NCI-H1417 treated with DMSO at 0.1 percent for 48 hours (cell line): ENCODE measurements at places on chromosomes 13 and 19.

DNA sequence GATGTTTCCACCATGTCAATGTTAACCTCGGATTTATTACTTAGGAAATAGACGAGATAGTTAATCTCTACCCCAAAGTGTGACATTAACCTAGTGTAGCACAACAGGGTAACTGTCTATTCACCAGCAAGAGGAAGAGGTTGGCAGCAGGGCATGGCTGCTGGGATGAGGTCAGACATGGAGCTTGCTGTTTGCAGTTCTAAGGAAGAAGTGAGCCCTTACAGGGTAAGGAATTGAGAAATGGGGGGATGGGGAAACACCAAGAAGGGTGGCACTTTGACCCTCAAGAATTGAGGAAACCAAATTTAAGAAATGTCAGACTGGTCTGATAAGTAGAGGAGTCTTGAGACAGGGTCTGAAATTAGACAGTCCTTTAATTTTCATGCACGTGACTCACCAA, 62.4 kb downstream of the MBD3L2B start:
- DNase-seq: no peak

GRCh38 chr19:46186101-46186716, 38.2 kb downstream of the IGFL2 start:
- no peak for DNase-seq

GRCh38 chr19:31976775-31977536, 368.5 kb upstream of the ZNF507 start:
- DNase-seq: no peak

GRCh38 chr13:78602561-78603239, 652 bp downstream of the POU4F1 start:
- no peak for DNase-seq

- DNase-seq: no peak
These were observed 637.8 kb upstream of the KLF12 start for GRCh38 chr13:74771964-74772363.

DNA sequence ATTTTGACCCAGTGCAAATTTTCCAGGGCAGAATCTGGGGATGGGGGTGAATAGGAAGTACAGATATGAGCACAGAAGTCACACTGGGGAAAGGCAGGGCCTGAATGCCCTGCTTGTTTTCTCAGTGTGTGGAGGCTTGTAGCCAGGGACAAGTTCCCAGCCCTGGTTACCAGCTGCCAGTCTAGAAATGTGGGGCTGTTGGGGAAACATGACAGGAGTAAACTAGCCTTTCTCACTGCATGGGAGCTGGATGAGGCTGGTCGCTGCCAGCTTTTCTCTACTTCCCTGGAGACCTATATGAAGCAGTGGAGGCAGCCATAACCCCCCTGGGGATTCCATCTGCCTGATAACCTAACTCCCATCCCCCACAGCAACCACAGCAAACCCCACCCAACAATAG, 2267.7 kb downstream of the PCDH9 start:
- DNase-seq: no peak

GRCh38 chr13:27921421-27921960, 1.7 kb downstream of the PDX1 start:
- no peak for DNase-seq

DNA sequence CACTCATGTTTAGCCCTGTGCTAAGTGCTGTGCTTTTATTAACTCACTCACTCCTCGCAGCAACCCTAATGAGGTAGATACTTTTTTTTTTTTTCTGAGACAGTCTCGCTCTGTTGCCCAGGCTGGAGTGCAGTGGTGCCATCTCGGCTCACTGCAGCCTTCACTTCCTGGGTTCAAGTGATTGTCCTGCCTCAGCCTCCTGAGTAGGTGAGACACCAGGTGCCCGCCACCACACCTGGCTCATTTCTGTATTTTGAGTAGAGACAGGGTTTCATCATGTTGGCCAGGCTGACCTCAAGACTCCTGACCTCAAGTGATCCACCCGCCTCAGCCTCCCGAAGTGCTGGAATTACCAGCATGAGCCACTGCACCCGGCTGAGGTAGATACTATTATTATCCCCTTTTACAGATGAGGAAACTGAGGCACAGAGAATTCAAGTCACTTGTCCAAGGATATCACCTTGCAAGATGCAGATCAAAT, 2.5 kb downstream of the ITPKC start:
- no peak for DNase-seq

- DNase-seq: no peak
These were observed 33.0 kb downstream of the CRYL1 start for GRCh38 chr13:20492641-20493040.

DNA sequence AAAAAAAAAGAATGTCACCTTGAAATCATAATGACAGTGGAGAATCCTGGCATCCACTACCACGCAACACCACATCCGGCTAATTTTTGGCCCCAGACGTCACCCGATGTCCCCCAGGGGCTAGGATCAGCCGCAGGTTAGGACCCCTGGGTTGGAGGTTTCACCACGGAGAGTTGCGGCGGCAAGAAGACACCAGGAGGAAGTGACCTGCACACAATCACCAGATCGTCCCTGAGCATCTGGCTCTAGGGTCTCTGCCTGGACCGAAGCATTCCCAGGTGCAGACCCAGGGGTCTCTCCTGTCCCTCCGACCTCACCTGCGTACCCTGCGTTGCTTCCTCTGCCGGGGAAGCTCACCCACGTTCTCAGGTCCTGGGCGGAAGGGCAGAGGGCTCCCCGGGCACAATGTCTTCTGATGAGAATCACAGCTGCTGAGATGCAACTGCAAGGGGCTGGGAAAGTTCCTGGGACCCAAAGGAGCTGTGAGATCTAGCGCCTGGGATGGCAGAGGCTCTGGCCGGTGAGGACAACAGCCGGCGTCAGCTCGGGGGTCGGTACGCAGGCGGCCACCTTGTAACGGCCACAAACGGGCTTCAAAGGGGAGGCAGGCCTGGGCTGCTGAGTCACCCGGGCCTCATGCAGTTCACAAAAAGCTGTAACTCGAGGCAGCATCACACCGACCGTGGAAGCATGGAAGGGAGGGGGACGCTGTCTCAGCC, 111.2 kb downstream of the GADD45B start:
- no peak for DNase-seq

DNA sequence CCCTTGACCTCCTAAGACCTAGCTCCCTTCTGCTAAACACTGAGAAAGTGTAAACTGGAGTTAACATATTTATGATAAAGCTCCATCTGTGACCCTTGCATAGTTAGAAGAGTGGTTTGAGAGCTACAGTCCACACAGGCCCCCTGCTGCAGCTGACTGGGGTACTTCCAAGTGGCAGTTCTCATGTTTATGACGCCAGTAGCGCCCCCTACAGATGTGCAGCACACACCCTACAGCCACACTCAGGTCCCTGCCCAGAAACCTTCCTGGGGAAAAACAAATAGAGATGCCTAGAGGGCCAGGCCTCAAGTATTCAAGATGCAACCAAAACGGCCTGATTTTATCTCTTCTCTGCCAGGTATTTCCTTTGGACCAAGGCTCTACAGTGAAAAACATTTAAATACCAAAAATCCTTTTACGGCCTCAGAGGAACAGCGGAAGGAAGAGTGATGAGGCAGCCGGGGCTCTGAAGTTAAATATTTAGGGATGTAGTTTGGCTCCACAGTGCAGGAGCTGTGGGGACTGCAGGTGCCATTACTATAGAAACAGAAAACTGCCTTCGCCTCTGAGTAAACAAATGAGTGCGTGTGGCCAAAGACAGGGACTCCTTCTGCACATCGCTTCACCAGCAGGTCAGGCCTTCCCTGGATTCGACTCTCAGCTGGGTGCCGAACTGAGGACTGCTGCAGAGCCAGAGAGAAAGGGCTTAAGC, 553.1 kb downstream of the EFNB2 start:
- DNase-seq: no peak

DNA sequence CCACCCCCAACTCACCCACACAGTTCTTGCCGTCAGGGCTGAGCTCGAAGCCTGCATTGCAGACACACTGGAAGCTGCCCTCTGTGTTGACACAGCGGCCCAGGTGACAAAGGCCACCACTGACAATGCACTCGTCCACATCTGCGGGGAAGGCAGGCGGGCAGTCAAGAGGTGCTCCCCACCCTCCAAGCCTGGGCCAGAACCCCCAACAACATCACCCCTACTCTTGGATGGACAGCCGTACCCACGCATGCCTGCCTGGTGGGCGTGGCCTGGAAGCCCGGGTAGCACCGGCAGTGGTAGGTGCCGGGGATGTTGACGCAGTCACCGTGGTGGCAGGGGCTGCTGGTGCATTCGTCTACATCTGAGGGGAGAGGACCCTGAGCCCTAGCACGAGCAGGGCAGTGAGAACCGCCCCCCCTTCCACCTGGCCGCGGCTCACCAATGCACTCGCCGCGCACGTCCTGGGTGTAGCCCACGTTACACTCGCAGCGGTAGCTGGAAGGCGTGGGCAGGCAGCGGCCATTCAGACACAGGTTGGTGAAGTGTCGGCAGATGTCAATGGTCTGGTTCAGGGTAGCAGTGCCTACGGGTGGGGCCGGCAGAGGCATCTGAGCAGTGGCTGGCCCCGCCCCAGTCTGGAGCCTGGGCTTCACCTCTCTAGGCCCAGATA, 13.3 kb downstream of the FBN3 start:
- no peak for DNase-seq

DNA sequence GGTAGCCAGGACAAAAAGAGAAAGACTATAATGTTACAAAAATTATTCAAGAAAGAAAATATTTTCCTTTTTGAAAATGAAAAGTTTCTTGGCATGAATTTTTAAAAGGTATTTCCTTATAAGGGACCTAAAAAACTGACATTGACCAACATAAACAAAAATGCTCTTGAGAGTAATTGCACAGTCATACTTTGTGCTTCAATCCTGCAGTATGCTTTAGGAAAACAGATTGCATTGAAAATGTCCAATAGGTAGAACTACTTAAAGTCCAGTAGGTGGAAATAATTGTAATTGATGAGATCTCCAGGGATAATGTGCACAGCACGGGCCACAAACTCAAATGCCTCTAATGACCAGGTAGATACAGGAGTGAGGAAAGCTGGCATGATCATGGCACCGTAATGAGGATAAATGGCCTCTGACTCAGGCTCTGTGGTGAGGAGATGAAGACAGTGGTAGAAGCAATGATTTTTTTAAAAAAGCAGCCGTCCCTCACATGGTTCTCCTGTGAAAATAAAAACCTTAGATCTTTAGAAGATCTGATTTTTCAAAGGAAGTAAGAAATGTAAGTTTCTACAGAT, 278.0 kb downstream of the ITGBL1 start:
- peak; percentile 94 for DNase-seq

DNA sequence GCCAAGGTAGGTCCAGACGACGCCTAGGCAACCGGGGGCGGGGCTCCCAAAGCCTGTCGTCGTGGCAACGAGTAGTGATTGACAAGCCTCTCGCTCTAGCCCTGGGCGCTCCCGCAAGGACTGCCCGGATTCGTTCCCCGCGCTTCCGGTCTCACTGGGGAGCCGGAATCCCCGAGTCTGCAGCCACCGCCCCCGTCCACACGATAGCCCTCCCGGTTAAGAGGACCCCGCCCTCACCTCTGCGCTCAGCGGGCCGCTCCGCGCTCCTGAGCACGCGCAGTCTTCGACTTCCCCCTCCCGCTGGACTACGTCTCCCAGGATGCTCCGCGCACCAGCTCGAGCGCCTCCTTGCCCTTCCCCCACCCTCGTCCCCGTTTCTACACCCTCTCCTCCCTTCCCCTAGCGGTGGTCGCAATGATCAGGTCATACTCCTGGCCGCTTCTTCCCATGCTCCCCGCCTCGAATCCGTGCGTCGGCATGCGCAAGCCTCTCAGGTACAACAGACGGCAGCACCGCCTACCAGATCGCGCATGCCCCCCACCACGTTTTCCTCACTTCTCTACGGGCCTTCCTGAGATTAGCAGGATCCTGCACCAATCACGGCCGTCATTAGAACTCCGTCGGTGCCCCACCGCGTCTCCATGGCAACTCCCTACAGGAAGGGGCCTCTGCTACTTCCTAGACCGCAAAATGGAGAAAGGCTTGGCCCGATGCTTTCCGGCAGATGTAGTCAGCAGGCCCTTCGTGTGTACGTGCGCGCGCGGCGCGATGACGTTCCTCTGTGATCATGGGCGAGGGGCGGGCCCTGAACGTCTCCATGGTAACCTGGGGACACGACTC, at the start of gene MZF1:
TSS of gene MZF1 (minus strand) at position 518 of the 840 bp plus-strand sequence. CDS start 1,946 bp downstream, outside the sequence.
- DNase-seq: no peak

- no peak for DNase-seq
These were observed 1145.1 kb downstream of the UQCRFS1 start for GRCh38 chr19:28067882-28068281.

DNA sequence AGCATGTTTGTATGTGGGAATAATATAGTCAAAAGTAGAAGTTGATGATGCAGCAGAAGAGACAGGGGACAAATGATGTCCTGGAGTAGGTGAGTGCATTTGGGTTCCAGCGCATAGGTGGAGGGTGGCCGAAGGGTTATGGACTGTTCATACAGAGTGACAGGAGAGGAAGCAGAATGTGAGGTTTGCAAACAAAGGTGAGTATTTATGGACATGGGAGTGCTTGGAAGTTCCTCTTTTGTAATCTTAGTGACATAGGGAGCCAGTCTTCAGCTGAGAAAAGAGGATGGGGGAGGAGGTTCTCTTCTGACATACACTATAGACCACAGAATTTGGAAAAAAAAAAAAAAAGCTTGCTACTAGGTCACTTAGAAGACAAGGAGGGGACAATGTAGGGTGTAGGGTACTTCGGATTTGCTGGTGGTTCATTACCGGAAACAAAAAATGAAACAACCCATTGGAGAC, 331.6 kb downstream of the DLEU7 start:
- DNase-seq: no peak

GRCh38 chr19:51025809-51026553, 435 bp downstream of the KLK11 start:
- DNase-seq: no peak

- no peak for DNase-seq
These were observed 28.6 kb upstream of the VSTM2B start for GRCh38 chr19:29497241-29497640.

- no peak for DNase-seq
These were observed 44.5 kb downstream of the SCEL start for GRCh38 chr13:77579959-77580358.

GRCh38 chr13:42981317-42981716, 10.7 kb downstream of the EPSTI1 start:
- no peak for DNase-seq

DNA sequence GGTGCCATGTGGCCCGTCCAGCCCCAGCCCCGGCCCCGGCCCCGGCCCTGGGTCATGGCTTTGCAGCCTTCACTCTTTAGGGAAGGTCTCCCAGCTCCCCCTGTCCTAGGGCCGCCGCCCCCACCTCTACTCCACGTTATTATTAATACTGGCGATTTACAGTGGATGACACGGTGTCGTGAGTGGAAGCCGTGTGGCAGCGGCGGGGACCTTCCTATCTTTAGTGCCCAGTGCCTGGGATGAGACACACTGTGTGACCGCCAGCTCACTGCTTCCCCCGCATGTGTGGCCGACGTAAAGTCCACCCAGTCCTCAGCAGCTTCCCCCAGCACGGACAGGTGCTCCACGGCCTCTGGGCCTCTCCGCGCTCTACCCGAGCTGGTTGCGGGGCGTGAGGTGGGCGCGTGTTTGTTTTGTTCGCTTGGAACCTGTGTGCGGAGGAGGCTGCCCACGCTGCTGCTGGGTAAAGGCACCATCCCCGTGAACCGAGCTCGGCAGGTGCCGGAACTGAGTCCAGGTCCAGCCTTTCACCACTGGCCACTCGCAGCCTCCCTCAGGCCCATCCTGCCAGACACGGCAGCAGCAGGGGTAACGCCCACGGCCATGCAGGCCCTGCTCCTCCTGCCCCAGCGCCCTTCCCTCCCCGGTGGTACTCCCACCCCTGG, 70.9 kb upstream of the MCF2L start:
- no peak for DNase-seq
